ENCODE measurements at places on chromosomes 1 and 21. TPM values are rescaled to one million over a fixed set of nuclear protein-coding genes. Genes with fewer than 3 reads are reported as not detected.

The TNFRSF14 gene
- polyA plus RNA-seq, result 0.13 TPM

The PGLYRP4 gene
- not detected for polyA plus RNA-seq

DNA sequence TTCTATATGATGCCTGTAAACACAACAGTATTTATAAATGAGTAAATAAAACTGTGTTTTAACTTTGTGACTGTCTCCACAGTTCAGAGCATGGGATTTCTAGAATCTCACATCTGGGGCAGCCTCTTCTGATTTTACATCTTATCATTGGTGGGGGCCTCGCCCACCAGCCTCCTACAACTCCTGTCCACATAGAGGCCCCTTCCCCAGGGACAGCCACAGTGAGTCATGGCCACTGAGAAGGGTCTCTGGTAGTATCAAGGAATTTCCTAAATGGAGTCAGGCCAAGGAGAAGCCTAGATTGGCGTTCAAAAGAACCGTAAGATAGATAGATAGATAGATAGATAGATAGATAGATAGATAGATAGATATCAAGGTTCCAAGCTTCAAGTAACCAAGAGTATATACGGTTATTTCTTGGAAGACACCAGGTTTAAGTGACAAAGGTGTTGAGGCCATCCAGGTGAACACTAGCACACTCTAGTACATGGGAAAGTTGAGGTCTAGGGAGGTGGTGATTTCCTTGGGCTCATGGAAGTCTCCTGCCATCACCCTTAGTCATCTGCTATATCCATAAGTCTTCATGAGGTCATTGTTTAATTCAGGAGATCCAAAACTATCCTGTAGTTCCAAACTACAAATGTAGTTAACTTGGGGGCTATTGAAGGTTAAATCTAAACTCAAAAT is 121.6 kb downstream of the SYT2 start:
- no peak for DNase-seq

DNA sequence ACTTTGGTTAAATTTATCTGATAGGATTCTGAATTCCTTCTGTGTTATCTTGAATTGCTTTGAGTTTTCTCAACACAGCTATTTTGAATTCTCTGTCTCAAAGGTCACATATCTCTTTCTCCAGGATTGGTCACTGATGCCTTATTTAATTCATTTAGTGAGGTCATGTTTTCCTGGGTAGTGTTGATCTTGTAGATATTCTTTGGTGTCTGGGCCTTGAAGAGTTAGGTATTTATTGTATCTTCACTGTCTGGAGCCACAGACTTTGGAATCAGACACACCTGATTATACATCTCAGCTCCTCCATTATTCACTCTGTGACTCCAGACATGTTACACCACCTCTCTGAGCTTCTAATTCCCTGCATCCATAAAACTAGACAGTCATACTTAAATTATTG is 34.2 kb upstream of the ETS2 start:
- DNase-seq, result no peak

DNA sequence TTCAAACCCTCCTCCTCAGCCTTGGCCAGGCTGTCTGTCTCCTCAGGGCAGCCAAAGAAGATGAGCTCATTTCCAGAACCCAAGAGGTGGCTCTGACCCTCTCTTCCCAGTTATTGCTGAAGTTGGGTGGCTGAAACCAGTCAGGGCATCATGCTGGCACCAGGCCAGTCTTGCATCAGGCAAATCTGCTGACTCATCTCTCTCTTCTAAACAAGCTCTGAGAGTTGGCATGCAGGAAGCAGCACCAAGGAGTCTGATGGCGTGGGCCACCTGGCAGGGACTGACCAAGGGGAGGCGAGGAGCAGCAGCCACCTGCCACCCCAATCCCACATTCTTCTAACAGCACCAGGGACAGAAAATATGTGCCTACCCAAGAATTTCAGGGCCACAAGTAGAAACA is 104.8 kb upstream of the ATP1A1 start:
- no peak for DNase-seq

GRCh38 chr1:54851406-54851805 is 35.6 kb downstream of the DHCR24 start:
- DNase-seq, result no peak

DNA sequence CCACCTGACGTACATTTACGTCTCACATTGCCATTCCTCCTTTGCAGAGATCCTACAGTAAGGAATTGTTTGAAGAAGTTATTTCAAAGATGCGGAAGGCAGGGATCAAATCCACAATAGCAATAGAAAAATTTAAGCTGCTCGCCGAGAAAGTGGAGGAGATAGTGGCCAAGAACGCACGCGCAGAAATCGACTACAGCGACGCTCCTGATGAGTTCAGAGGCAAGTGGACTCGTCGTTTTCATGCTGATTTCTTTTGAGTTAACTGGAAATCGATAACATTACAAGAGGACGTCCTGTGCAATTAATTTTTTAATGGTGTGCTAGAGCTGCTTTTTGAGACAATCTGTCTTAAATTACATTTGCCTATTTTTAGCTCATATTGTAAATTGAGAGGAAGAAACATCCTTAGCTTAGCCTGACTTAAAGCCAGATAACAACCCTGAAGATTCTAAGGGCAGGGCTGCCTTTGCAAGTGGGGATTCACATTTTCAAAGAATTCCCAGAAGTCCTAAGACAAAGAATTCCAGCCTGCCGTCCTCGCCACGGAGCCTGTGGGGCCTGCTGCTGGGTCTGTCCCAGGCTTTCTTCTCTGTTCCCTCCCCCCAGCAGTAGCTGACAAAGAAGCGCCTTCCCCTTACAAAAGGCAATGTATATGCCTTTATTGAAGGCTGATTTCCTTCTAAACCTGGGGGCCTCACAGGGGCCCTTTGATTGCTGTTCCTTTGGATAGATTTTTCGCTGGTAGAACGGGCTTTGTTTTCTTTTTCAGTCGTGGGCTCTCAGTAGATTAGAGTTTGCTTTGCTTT is 31.6 kb upstream of the KIF1B start:
- no peak for DNase-seq

The PADI3 gene
- 1.9 TPM for polyA plus RNA-seq

Measured in H1 (cell line).